ENCODE measurements at places on chromosomes 7 and 10.

GRCh38 chr10:76022366-76022765, 590.9 kb downstream of the LRMDA start:
- no peak for DNase-seq

GRCh38 chr7:11655642-11656041, 176.4 kb downstream of the THSD7A start:
- no peak for DNase-seq

DNA sequence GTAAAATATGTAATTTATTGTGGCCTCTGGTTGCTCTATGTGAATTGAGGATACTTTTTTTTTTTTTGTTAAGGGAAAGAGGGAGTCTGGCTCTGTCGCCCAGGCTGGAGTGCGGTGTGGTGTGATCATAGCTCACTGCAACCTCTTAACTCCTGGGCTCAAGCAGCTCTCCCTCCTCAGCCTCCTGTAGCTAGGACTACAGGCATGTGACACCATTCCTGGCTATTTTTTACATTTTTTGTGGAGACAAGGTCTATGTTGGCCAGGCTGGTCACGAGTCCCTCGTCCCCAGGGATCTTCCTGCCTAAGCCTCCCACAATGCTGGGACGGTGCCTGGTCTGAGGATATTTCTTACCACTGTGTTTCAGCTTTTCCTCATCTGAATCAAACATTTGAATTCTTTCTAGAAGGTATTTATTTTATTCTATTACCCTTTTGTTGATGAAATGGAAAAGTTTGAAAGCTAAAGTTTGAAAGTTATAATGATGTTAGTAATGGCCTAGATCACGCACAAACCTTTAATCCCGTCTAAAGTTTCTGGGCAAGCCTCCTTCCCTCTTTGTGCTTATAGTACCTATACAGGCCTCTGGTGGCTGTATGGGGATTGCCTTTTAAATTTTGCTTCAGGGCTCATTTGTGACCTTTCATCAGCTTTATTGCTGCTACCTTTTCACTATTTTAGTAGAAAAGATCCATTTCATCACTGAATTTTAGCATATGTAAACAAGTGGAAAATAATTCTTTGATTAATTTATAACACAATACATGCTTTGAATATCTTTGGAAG, 2.0 kb downstream of the IFRD1 start:
- DNase-seq = peak; percentile 38

DNA sequence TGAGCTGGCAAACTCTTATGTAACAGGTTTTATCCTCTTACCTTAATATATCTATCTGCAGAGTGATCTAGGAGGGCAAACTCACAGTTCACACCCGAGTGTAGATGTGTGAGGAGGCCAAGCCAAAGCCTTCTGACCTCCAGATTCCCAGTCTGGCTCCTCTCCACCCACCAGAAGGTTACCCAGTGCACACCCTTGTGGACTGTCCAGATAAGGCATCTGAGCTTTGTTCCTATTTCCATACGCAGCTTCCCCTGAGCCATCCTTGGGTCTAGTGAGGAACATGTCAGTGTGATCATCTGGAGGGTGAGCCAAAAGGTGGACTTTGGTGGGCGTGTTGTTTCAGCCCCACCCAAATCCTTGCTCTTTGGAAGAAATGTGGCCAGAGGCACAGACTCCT, 203.0 kb upstream of the MEOX2 start:
- no peak for DNase-seq

GRCh38 chr7:5396999-5397663, 26.5 kb downstream of the TNRC18 start:
- peak; percentile 53 for DNase-seq

DNA sequence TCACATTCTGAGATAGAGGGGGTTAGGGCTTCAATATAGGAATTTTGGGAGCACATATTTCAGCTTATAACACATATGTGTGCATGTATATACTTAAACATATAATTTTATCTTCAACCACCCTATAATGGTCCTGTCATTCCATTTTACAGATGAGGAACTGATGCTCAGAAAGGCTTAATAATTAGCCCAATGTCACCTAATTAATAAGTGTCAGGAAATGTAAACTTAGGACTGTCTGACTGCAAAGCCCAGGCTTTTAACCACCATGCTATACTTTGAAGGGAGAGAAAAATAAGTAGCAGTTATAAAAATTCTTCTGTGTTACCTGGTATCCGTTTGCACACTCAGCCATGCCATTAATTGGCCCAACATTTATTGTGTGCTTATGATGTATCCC, 172.6 kb downstream of the SKIDA1 start:
- DNase-seq = no peak

- DNase-seq = no peak
These were observed 2.0 kb downstream of the CALML3 start for GRCh38 chr10:5526691-5527331.

GRCh38 chr10:34195364-34196057, 619.6 kb downstream of the PARD3 start:
- DNase-seq = no peak

DNA sequence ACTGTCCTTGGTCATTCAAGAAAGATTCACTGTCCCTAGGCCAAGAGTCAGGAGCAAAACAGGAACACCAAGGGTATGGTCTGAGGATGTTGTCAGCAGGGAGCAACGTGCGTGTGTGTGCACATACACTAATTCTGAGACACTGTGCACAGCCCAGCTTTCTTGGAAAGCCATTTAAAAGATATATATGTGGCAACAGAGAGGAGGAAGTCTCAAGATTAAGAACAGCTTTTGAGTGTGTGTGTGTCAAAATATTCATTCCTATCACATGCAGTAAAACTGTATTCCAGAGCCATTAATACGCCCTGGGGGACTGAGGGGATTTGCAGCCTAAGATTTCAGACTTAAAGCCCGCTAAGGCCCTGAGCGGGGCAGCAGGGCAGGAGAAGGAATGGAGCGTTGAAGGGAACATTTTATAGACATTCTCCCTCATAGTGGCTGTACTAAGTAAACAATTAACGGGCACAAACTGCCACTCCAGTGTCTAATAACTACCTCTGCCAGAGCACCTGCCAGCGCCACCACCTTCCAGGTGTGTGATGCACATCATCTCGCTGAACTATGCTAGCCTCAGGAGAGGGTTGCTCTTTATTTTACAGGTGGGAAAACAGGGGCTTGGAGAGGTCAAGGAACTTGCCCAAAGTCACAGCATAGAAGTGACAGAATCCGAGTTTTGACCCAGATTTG, 2.0 kb downstream of the NOD1 start:
- DNase-seq = no peak
